Stimulated activated CD4-positive, alpha-beta T cell treated with anti-CD3 and anti-CD28 coated beads, Interleukin-12 subunit alpha, Interleukin-12 subunit beta, amount 100 ng/mL, for 24 hours (primary cell): ENCODE measurements at places on chromosomes 11 and 22.

- DNase-seq: no peak
Observed at GRCh38 chr11:118341815-118342489, 553 bp downstream of the CD3D start.

DNA sequence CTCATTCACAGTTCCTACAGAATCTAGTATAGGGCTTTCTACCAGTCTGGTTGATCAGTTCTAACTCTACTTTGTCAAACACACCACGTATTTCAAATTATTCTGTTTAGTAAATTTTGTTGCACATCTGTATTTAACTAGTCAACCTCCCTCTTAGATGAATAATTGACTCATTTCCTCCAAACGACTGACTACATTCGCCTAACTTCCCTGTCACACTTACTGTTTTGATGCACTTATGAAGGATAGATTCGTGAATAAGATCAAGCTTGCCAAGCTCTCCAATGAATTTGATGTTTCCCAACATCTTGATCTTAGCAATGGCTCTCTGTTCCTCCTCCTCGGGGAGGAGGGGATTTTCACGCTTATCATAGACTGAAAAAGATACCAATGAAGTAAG, 5.0 kb downstream of the EIF4G2 start:
- no peak for DNase-seq

DNA sequence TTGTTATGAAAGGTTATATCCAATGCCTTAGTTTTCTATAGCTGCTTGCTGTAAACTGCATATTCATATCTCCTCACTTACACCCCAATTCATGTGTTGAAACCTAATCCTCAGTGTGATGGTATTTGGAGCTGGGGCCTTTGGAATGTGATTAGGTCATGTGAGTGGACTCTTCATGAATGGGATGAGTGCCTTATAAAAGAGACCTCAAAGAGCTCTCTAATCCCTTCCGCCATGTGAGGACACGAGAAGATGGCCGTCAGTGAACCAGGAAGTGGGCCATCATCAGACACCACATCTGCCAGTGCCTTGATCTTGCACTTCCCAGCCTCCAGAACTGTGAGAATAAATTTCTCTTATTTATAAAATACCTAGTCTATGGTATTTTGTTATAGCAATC, 79.3 kb downstream of the CYP2R1 start:
- DNase-seq: no peak

DNA sequence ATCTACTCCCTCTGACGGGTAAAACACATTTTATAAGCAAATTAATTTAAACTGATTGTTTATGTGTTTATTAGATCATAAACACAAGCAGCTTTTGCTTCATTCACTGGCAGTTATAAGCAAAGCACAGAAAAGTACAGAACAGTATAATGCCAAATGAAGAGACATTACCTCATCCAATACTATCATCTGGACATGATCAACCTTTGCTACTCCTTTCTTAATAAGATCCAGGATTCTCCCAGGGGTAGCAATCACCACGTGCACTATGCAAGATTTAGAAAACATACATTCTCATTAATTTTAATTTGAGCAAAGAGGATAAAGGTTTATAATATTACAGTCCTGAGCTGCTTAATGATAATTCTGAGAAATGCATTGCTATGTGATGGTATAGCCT, 27.9 kb downstream of the DDX6 start:
- no peak for DNase-seq

GRCh38 chr11:60916669-60917206, 2.8 kb downstream of the TMEM109 start:
- DNase-seq: no peak

DNA sequence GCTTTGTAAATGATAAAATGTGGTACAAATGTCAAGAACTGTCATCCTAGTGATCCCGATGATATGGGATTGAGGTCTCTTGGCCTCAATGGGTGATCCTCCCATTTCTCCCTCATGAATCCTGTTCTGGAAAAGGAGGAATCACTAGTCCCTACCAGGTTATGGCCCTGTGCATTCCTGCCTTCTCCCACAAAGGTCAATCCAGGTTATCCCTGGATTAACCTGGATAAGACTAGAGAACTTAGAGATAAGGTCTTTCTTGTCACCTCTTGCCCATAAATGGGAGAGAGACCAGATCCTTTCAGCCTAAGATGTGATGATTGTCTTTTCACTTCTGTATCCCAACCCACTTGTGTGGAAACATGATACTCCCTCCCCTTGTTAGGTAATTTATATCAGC, 396.7 kb downstream of the BUD13 start:
- DNase-seq: no peak

DNA sequence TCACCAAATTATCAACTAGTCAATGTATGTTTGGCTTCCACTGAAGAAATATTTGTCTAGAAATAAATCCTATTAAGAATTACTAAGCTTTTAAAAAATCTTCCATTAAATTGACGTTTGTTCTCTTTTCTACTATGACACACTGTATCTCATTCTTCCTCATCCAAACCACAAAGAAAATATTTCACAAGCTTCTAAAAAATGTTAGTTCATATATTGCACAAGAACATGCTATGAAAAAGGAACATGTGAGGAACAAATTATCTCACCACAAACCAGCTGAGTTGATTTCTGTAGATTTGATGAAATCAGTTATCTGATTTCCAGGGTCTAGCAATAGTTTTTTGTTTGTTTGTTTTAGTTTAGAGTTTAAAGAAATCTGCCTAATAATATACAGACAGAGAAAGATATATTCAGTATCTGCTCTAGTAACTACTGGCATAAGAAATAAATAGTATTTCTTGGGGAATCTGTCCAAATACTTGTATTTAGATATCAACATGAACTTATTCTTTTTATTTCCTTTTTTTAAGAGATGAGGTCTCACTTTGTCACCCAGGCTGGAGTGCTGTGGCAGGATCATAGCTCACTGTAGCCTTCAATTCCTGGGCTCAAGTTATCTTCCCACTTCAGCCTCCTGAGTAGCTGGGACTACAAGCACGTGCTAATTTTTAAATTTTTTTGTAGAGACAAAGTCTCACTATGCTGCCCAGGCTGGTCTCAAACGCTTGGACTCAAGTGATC, 161.7 kb downstream of the ATG16L2 start:
- DNase-seq: no peak
